ENCODE measurements at places on chromosomes 1 and 21.

DNA sequence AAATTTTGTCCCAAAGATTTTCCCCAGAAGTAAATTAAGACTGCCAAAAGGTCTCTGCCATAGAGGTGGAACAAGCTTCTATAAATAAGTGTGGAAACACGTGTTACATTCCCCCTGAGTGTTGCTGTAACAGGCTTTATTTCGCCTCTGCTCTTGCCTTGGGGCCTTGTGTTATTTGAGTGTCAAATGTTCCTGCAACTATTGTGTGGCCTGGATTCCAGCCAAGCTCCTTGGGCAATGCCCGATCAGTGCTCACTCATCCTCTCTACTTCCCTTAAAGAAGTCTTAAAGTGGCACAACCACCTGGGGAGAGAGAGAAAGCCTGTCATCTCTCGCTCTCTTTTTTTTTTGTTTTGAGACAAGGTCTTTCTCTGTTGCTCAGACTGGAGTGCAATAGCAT, 156.7 kb downstream of the NR5A2 start:
- DNase-seq, result no peak

- no peak for DNase-seq
These were observed 53.3 kb downstream of the ZFYVE9 start for GRCh38 chr1:52195161-52195560.

DNA sequence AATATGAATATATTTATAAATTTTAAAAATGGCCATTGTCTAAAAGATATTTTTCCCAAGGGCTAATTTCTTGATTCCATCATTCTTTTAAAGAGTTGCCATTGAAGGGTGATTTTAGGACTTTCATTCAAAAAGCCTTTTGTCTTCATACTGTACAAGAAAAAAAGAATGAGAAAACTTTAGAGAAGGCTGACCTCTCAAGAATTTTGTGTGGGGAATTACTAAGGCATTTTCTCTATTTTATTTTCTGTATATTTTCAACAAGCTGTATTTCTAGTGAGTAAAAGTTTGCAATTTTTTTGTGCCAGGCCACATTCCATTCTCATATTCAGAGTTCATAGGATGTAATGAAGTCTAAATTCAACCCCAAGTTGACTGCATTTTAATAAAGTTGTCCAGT, 49.3 kb downstream of the IVNS1ABP start:
- no peak for DNase-seq

DNA sequence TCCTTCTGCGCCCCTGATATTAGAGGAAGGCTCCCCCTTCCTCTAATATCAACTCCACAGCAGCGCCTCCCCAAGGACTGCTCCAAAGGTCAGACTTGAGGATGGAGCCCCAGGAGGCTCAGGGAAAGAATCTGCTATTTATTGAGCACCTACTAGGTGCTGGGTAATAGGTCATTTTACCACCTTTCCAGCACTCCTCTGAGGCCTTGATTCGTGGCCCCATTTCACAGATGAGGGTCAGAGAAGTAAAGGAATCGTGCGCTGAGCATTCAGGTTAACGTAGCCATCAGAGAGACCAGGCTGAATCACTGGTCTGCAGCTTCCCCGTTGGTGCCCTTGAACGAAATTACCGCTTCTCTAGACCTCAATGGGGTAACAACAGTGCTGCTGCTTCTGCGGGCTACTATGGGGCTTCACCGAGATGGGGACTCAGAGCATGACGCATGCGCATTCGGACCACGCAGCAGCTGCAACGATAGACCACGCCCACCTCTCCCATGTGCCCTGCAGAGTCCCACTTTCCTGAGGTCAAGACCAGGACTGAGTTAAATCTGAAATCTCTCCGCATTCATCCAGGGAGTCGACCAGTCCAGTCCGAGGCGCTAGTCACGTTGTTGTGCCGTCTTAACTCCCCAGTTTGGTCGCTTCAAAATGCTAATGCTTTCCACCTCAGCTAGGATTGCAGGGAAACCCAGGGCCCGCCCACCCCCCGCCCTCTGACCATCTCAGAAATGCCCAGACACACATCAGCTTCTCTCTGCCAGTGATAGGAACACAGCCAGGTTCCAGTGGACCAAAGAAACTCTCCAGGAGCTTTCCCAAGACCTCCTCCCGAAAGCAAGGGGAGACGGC, 12.9 kb downstream of the CAMK2N1 start:
- DNase-seq, result no peak

GRCh38 chr1:160808289-160808688, 12.3 kb downstream of the LY9 start:
- no peak for DNase-seq

GRCh38 chr1:32761253-32761877, 55.8 kb downstream of the YARS1 start:
- DNase-seq, result no peak

- no peak for DNase-seq
These were observed 12.4 kb downstream of the TTC4 start for GRCh38 chr1:54728027-54728426.

Data from stimulated activated CD8-positive, alpha-beta memory T cell treated with anti-CD3 and anti-CD28 coated beads, Interleukin-2, amount 100 ng/mL, for 1 hour (primary cell).